Gastroesophageal sphincter (tissue), 4 donors: ENCODE measurements at places on chromosomes 2 and 18.

GRCh38 chr2:54047091-54047490 lies 68.3 kb upstream of the ACYP2 start:
- ATAC-seq, result no peak

GRCh38 chr2:235877275-235877802 lies 290.8 kb downstream of the GBX2 start:
- no peak for ATAC-seq

GRCh38 chr2:37671816-37672103 lies 318 bp upstream of the CDC42EP3 start:
- ATAC-seq, result no peak

- no peak for ATAC-seq
Observed at GRCh38 chr18:62781262-62781661, 65.9 kb downstream of the PHLPP1 start.

DNA sequence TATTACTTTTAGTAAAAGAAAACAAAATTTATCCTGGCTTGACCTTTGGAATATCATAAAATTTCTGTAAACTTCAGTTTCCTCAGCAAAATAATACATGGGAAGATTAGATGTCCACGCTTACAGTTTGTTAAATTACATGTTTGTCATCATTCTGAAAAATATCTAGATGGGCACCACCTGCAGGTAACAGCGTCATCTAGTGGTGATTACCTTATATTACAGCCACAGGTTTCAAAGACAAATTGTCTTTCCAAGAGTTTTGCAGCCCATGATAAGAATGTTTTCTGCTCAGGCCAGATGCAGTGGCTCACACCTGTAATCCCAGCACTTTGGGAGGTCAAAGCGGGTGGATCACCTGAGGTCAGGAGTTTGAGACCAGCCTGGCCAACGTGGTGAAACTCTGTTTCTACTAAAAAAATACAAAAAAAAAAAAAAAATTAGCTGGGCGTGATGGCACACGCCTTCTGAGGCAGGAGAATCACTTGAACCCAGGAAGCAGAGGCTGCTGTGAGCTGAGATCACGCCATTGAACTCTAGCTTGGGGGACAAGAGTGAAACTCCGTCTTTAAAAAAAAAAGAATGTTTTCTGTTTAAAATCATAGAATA lies 96.3 kb upstream of the RASGRP3 start:
- no peak for ATAC-seq

DNA sequence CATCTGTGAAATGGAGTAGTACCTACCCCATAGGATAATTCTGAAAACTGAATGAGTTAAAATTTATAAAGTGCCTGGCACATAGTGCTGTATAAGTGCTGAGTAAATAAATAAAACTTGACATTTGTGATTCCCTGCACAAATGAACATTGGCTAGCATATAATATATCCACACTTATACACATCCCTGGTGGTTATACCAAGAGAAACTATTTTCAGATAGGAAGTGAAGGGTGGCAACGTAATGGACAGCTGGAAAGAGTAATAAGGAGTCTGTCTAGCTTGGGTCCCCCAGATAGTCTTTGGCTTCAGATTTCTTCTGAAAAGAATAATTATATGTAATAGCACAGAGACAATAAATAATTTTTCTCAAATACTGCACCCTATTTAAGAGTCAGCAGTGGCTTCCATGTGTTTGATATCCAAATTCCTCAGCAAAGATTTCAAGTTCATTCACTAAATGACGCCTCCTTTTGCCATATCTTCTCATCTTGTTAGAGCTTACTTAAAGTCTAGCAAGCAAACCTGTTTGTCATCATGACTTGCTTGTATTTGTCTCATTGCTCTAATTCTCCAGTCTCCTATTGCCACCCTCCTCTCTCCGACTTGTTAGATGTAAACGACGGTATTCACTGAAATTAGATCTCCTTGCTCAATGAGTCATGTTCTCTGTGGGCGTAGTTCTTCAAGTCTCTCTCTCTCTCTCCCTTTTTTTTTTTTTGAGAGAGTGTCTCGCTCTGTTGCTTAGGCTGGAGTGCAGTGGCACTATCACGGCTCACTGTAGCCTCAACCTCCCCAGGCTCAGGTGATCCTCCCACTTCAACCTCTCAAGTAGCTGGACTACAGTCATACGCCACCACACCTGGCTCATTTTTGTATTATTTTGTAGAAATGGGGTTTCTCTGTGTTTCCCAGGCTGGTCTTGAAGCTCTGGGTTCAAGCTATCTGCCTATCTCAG lies 8.7 kb upstream of the ADGRF3 start:
- ATAC-seq, result no peak

DNA sequence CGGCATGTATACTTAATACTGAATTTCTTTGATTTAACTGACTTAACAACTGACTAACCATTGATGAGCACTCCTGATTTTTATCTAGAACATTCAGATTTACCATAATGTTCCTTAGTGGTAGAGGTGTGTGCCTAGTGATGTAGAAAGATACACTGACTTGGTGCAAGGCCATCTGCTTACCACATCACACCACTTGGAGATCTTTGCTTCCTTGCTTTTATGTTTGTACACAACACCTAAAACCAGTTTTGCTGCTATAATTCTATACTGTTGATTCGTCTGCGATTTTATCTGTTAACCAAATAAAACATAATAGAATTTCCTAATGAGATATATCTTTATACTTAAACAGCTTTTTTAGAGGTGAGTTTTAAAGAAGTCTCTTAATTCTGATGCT lies 3.9 kb upstream of the FARP2 start:
- ATAC-seq, result no peak

DNA sequence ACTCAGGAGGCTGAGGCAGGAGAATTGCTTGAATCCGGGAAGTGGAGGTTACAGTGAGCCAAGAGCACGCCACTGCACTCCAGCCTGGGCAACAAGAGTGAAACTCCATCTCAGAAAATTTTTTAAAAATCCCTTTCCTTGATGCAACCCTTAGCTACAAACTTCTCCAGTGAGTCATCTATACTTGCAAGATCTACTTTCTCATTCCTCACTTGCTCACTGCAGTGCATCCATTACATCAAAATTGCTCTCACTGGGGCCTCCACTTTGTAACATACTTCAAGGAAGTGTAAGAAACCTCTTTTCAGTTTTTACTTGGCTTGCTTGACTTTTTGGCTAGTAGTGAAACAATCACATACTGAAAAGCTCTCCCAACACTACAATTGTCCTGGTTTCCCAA lies 65.3 kb downstream of the REEP1 start:
- no peak for ATAC-seq

DNA sequence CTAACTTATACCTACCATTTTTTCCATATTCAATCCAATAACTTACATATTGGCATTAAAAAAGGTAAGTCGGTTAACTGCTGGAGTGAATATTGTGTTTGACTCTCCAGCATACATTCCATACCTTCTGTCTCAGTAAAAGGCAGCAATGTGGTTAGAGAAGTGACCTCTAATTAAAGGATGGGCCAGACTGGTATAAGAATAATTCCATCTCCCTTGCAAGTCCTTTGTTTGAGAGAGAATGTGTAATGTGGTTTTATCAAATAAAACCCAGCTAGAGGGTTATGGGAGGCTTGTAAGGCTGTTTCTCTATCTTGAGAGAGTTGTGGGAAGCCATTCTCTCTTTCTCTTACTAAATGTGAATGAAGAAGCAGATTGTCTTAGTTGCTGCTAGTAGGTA lies 289.3 kb upstream of the TCF4 start:
- ATAC-seq, result no peak

DNA sequence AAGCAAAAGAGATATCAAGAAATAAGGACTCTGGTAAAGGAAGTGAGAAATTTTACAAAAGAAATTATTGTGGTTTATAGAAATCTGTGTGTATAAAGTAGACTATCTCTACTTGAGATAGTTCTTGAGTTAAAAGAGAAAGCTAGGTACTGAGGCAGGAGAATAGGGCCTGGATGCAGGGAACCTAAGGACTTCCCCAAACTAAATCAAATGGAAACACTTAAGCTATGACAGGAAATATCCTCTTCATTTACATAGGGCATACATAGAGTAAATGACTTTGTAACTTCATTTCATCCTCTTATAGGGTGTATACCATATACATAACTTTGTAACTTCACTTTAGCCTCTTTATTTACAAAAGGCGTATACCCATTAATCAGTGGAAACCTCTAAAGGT lies 219.2 kb upstream of the RGPD4 start:
- no peak for ATAC-seq

DNA sequence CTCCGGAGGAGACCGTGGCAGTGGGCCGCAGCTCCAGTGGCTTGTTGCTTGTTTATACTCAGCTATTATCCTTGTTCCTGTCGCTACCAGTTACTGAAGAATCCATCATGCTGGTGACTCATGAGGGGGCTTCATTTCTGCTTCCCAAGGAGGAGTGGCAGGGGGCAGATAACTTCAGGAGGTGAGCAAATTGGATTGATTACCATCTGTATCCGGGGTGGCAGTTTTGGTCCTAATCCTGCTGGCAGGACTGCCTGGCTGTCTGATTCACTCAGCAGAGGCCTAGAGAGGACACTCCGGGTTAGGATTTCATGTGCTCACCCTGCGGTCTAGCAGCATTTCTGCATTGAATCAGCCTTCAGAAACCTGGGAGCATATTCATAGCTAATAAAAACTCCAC lies 230.0 kb downstream of the ACTR3 start:
- no peak for ATAC-seq

DNA sequence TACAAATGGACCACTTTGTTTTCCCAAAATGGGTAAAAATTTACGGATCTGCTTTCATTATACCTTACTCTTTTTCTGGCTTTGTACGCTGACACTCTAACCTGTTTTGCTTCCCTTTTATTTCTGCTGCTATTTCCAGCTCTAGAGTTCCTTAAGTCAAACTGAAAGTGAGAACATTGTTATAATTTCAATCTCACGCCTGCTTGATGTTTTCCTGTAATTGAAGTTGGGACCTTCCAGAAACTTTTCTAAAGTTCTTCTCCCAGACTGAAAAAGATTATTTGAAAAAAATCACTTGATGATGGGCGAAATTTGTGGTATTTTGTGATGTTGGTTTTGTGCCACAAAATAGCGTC lies 1.8 kb downstream of the GLS start:
- no peak for ATAC-seq

DNA sequence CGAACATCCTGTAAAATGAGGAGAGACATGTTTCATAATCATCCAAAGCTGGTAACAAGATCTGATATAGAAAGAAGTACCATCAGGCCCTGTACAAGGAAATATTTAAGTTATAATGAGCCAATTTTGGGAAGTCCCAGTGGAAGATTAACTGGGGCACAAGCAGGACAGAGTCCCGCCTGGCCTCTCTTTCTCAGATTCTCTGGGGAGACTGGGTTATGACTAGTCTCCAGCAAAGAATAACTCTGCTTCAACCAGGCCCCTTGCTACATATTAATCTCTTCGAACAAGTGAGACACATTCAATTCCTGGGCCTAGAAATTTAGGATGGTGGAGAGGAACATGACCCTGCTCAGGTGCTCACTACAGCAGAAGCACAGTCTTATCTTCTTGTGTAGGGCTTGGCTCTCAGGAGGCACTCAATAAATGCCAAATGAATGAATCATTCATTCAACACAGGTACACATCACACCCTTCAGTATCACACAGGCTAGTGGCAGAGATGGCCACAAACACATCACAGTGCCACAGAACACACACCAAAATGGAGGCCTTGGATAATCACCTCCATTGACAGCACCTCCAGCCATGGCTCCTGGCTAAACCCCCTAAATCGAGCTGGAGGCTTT lies 46.4 kb upstream of the RNF152 start:
- ATAC-seq, result no peak

DNA sequence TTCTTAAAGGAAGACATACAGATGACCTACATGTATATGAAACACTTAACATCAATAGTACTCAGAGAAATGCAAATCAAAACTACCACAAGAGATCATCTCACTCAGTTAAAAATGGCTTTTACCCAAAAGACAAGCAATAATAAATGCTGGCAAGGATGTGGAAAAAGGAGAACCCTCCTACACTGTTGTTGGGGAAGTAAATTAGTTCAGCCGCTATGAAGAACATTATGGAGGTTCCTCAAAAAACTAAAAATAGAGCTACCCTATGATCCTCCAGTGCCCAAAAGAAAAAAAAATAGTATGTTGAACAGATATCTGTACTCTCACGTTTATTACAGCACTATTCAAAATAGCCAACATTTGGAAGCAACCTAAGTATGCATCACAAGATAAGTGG lies 1579.4 kb upstream of the TMEFF2 start:
- no peak for ATAC-seq

DNA sequence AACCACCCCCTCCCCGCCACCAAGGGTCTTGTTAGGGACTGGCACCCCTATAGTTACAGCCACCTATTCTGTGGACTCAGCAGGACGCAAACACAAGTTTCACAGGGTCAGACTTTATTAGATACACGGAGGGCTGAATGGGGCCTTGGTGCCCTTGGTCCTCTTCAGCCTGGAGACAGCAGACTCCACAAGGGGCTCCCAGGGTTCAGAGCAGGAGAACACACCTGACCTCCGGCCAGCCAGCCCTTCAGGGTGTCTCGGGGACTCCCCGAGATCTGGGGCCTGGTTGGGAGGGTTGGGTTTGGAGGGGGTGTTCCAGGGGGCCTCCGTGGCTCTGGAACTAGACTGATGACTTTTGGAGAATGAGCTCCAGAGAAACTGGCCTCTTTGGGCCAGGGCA lies 2.3 kb upstream of the PREB start:
- no peak for ATAC-seq

GRCh38 chr2:44596537-44597320 lies 235.0 kb downstream of the CAMKMT start:
- no peak for ATAC-seq

DNA sequence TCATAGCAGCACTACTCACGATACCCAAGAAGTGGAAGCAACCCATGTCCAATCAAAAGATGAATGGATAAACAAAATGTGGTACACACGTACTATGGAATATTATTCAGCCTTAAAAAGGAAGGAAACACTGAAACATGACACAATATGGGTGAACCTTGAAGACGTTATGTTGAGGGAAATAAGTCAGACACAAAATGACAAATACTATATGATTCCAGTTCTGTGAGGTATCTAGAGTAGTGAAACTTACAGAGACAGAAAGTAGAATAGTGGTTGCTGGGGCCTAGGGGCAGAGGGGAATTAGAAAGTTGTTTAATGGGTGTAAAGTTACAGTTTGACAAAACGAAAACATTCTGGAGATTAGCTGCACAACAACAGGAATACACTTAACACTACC lies 24.7 kb downstream of the TLK1 start:
- ATAC-seq, result no peak
